Hypothalamus (tissue), 51 donors: ENCODE measurements at places on chromosomes 3 and 15.
A peak's percentile ranks its signal among the peaks of the same experiment; 100 is the strongest.

DNA sequence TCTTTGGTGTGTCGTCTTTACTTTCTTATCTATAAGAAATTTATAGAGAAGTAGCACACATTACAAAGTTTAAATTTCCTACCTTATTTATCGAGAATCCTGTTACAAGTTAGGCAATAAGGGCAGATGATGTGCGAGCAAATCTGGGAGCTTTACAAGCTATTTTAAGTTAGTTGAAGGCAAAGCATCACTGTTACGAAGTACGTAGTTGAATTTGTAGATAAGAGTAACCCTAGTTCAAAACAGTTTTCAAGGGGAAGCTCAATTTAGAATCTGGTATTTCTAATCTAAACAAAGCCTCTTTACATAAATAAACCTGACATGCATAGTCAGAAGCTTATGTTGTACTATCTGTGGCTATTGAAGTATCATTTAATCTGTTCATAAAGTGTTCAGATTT, 8.4 kb downstream of the KBTBD8 start:
- DNase-seq: no peak

GRCh38 chr15:63190769-63191649, 1.6 kb downstream of the RAB8B start:
- DNase-seq: no peak

DNA sequence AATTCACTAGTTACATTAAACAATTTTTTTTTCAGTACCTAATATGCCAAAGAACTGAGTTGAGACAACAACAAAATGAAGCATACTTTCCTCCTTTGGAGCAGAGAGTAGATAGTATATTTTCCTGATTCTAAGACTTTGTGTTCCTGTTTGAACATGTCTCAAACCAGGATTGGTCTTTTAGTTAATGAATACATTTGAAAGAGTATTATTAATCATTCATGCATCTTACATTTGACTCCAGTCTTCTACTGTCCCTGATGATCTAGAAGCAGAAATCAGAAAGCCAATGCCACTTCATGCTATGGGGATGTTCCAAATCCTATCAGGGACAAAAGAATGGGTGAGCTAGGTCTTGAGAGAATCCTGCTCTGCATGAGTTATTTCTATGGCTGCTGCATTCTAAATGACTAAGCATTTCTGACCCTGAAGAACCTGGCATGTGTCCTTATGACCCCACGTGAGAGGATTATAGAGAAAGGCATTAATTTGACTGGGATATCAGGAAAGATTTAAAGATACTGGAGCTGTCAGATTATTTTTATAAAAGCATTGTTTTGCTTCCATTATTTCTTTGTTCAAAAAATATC, 32.9 kb upstream of the MBNL1 start:
- DNase-seq: no peak

- DNase-seq: no peak
Observed at GRCh38 chr3:110767838-110768237, 303.8 kb upstream of the NECTIN3 start.

DNA sequence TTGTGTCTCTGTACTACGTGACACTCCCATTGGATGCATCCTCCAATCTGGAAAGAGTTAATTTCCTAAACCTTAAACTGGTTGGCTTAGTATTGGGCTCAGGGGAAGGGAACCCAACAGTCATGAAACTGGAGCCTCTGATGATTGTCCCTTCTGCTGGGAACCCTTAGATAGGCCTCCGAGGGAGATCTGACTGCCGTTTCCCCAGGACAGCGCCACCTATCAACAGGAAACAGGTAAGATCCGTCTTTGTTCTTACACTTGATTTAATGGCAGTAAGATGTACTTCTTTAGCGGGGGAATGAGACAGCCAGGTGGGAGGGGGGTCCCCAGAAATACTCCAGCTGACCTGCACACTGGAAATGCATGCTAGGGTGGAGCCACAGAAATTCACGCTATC, 1749.6 kb downstream of the SI start:
- DNase-seq: no peak

DNA sequence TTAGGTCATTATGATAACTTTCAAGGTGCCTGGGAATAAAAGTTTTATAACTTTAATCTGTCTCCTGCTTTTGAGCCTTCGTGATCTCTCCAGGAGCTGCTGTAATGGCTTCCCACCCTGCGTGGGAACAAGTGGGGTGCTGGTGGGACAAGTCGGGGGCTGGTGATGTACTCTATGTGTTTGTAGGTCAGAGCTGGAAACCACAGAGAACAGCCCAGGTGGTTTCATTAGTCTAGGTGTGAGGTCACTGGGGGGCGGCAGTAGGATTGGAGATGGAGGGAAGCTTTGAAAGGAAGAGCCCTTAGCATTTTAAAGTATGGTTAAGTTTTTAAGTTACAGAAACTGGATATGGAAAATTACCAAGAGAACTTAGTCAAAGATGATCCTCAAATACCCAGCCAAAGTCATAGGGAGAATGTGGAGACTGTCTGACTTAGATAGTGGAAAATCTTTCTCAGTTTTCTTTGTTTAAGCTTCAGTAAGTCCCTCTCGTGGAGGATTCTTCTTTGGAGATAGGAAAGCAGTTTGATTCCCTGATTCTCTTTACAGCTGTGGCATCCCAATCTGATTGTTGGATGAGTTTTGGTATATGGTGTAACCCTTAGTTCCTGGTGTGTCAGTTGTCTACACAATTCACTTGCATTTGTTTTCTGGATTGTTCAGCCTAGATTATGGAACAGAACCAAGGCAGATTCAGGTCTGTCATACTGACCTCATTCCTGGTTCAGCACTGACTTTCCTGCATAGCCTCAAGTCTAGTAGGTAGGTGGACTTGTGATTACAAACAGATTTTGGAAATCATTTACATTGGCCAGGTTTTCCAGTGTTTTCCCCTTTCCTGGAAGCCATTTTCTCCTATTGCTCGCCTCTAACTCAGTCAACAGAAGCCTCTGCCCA, 115.6 kb downstream of the FNDC3B start:
- no peak for DNase-seq

GRCh38 chr3:14552041-14552648, 12.0 kb upstream of the GRIP2 start:
- DNase-seq: no peak

DNA sequence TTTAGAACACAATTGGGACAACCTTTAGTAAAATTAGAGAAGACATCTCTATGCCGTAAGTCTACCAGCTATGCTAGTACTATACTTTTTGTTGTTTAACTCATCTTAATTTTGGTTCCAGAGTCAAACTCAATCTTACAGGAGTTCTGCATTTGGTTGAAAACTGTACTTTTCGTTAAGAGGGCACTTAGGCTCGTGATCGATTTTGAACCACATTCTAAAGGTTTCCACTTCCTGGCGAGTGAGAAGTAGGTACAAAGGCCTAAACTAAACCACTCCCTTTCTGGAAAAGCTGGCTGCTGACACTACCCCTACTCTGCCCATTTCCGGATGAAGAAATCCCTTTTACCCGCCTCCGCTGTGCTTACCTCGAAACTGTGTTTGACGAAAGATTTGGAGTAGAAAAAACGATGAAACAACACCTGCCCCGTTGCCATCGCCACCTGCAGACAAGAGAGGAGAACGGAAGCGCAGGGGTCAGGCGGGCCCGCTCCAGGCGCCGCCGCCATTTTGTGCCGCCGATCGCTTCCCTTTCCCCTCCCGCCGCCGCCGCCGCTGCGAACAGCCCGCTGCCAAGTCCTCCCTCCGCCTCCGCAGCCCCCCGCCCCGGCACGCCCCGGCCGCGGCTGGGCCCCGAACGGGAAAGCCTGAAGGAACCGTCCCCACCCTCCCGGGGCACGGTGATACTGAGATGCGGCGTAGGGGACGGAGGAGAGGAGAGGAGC, 748 bp downstream of the CCNL1 start:
- peak; percentile 40 for DNase-seq

DNA sequence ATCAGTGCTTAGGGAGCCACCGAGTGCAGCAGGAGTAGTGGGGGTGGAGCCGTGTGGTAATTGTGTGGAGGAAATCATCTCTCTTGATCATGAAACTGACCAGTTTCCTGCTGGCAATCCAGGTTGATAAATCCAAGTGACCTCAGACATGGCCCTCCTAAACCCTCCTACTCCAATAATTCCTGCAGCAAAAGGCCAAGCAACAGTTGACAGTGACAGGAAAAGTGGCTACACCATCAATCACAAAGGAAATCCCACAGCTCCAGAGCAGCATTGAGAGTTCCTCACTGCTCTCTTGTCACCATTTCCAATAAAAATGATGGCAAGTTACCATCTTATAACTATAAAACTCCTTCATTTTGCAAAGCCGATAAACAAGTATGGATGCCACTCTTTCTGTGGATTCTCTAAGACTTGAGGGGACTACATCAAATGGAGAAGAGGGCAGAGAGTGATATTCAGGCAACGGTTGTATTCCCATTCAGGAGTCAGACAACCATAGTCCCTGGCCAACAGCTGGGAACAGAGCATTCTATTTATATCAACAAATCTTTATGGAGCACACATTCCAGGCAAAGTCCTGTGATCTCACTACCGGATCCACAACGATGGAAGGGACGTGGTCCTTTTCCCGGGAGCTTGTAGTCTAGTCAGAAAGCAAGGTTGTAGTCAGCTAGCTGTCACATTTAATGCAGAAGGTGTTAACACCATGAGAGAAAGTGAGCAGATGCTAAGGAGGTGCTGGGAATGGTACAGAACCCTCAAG, 312.5 kb upstream of the CTNNB1 start:
- DNase-seq: no peak

- DNase-seq: no peak
Observed at GRCh38 chr15:100914876-100915275, 4.3 kb upstream of the LRRK1 start.

DNA sequence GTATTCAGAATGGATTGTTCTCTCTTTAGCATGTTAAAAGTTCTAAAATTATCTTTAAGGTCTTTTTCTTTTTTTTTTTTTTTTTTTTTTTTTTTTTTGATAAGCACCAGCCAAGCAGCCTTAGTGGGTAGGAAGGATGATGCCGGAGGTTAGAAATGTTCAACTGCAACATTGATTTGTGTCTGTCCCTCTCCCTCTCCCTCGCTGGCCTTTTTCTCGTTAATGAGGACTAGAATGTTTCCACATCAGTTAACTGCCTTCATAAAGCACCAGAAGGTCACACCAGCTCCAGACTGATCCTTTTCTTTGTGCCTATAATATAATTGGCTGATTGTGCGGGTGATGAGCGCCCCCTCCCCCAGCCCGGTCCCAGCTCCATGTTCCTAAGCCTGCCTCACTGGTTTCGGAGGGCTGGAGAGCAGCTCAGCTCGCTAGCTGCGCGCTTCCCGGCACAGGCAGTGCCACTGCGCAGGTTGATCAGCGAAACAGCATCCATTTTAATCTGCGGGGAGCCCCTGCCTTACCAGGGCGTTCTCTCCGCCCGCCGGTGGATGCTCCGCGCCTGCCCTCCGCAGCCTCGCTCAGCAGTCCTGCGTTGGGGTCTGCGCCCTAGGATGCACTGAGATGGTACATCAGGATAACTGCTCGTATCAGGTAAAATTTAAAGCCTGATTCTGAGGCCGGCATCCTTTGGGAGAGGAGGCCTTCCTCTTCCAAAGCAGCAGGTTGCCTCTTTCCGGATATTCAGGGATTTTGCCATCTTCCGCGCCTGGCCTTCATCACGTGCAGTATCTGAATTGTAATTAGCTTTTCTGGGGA, 148.9 kb upstream of the IL12A start:
- DNase-seq: peak; percentile 83

DNA sequence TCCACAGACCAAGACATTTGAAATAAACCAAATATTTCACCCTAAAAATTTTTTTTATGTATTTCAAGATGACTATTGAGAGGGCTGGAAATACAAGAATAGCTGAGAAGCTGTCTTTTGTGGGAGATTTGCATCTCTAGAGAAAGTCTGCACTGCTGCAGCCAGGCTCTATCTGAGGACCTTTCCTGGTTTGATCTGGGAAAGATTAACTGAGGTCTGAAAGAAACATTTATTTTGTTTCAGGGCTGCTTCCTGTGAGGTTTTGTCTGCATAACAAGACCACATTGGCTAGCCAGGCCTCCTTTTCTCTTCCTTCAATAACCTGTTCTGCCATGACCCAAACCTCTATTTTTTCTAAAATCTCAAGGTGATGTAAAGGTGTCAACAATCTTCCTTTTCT, 117.5 kb upstream of the ARHGEF26 start:
- no peak for DNase-seq

GRCh38 chr3:87260270-87260669, 16.1 kb downstream of the POU1F1 start:
- no peak for DNase-seq

- DNase-seq: no peak
Observed at GRCh38 chr3:55615694-55616295, 128.7 kb upstream of the WNT5A start.

- DNase-seq: no peak
Observed at GRCh38 chr3:112773864-112774263, 72.8 kb downstream of the CD200R1L start.

- no peak for DNase-seq
Observed at GRCh38 chr15:71055461-71055860, 59.8 kb upstream of the THSD4 start.

DNA sequence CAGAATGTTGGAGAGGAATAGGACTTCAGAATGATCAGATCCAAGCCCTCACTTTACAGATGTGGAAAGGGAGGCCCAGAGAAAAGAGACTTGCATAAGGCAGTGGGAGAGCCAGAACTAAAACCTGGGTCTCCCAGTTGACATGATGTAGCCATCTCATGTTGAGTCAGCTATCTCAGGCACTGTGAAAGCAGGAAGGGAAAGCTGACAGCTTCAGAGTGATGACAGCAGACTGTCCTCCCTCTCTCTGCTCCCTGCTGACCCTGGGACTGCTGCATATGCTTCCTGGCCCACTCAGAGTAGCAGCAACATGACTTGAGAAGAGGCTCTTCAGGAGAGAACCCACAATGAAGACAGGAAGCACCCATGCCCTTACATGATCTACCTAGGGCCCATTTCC, 14.7 kb downstream of the FHIT start:
- DNase-seq: no peak

DNA sequence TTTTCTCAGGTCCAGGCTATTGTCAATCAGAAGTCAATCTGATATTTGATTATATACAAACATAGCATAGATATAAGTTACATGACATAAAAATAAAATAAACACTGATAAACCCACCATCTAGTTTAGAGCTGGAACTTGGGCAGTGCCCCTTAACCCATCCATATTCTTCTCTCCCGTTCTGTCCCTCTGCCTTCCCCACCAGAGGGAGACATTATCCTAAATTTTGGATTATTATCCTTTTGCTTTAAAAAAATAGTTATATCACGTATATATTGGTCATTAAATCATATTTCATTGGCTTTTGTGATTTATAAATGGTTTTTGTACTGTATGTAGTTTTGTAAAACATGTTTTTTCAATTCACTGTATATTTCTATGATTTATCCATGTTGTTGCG, 107.9 kb downstream of the GMPS start:
- no peak for DNase-seq

DNA sequence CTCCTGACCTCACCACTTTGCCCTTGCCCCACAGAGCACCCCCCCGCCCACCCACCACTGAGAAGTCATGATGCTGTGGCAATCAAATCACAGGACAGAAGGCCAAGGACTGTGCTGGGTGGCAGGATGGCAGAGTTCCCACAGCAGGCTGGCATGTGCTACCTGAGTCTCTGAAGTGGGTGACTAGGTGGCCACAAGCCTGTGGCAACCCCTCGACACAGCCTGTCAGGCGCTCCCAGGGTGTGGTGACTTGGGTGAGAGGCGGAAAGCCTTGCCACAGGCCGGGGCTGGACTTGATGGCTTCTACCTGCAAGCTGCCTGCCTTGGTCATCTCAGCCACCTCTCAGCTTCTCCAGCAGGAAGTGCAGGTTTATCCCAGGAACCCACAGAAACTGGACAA, 15.6 kb upstream of the DUSP7 start:
- DNase-seq: no peak

- DNase-seq: no peak
Observed at GRCh38 chr3:23754215-23754614, 51.5 kb upstream of the UBE2E1 start.

GRCh38 chr3:37477711-37478487, 303.5 kb upstream of the LRRFIP2 start:
- DNase-seq: no peak

GRCh38 chr3:50112462-50112861, 23.7 kb downstream of the RBM5 start:
- DNase-seq: no peak
